Adrenal gland (tissue), 19 donors: ENCODE measurements at places on chromosomes 1 and 21.

DNA sequence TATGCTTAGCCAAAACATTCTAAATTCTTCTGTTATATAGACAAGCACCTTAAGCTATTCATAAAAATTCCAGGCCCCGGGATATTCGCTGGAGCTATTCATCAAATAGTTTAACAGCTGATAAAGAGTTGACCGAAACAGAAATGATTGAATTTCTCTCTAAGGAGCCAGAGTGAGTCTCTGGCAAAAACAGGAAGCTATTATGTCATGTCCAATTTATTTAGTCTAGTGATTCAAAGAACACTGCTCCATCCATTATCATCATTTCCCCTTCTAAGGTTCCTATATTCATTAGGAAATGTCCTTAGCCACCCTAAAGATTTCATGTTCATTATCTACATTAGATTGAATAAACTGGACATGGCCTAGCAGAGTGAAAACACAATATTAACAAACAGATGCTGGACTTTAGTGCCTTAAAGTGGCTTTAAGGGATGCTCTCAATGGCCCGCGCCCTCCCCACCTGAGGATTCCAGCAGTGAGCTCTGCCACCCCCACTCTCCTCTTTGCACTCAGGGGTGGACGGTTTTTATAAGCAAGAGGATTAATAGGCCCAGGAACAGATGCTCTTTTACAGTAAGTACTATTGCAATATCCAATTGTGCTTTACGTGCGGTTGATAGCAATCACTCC is 122.1 kb upstream of the RGS1 start:
- no peak for DNase-seq

DNA sequence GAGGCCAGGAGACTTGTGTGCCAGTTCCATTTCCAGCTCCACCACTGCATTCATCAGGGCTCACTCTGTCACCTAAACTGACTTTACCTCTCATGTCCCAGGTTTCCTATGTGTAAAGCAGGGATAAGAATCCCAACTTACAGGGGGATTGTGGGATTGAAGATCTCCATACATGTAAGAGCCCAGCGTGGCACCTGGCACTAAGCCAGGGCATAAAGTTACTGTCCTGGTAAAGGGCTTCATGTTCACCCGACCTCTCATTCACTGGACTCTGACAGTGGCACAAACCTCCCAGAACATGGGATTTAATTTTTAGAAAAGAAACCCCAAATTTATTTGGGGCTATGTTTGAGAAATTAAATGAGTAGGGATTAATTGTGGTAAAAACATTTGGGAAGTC is 8.9 kb upstream of the IGFN1 start:
- no peak for DNase-seq

DNA sequence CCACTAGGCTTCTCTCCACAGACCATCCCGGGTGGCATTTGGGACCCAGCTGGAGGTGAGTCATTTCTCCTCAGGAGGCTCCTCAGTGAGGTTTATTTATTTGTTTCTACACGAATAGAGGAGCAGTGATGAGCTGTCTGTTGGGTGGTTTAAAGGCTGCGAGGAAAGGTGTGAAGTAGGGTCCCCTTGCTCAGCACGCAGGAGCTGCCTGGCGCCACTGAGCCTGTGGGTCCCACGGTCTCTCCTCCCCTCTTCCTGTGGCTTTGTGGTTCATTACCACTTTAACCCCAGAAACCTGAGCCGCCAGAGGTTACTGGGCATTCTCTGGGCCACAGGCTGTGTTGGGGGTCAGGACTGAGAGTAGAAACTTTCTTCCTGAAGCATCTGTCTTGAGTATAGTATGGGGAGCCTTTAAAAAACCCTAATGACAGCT is 39.9 kb downstream of the IL6R start:
- no peak for DNase-seq

GRCh38 chr1:46399307-46399706 is 5.2 kb downstream of the FAAH start:
- no peak for DNase-seq

DNA sequence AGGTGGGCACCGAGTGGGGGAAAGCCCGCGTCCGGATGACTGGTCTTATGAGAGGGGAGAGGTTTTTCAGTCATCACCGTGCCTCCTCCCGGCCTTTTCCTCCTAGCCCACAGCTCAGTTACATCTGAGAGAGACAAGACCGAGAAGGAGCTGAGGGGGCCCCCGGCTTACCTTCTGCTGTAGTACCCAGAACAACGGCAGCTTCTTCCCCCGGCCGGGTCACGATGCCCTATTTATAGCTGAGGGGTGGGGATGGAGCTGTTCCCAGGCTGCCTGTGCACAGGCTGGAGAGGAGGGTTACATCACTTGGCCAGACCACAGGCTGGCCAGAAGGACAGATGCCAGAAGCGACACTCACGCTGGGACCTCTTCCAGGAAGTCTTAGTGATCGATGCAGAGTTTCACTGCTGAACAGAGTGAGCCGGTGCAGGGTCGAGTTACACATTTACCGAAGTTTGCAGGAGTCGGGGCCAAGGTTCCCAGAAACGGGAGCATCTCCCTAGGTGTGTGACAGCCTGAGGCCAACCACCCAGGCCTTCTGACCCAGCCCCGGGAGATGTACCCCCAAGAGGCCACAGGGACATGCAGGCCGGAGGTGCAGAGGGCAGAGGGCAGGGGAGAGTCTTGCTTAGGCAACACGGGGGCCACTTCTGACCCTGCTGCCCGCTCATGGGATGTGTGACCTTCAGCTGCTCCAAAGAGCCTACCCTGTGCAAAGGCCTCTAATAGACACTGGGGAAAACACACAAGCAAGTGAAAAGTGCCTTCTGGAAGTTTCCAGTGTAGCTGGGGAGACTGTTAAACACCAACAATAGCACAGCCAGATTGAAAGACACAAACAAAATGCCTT is at the start of gene AGT:
AGT (minus strand) TSS at position 208 of the 850 bp plus-strand sequence. CDS start 3,299 bp downstream, outside the sequence.
- DNase-seq: peak; percentile 96
